Hematopoietic multipotent progenitor cell treated with erythropoietin and hydrocortisone succinate and interleukin-3 and kit ligand, for 6 days (in vitro differentiated cells): ENCODE measurements at places on chromosomes 6 and 20.

DNA sequence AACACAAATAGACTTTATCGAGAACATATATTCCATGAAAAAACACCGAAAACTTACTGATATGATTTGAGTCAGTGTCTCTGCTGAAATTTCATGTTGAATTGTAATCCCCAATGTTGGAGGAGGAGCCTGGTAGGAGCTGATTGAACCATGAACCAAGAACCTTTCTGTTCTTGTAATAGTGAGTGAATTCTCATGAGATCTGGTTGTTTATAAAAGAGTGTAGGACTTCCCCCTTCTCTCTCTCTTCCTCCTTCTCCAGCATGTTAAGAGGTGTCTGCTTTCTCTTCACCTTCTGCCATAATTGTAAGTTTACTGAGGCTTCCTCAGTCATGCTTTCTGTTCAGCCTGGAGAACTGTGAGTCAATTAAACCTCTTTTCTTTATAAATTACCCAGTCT, 1289.3 kb upstream of the CITED2 start:
- no peak for DNase-seq

DNA sequence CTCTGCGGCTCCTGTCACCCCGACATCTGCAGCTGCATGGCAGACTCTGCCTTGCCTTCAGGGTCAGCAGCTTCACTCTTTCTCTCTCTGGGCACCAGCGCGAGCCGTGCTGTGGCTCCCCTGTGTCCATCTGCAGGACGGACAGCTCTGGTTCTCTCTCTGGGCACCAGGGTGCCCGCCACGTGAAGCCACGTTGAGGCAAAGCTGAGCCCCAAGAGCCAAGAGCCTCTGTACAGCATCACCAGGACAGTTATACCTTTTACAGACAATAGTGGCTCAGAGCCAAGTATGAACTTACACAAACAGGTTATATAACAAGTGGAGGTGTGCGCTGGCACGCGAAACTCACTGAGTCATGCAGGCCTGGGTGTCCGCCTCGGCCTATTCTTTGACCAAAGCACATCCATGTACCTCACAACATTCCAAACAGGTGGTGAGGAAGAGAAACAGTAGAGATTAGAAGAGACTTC, 50.8 kb downstream of the FAM50B start:
- no peak for DNase-seq

- no peak for DNase-seq
Observed at GRCh38 chr6:34529665-34530327, 26.3 kb downstream of the SPDEF start.

GRCh38 chr6:41239467-41240159, 11.5 kb downstream of the TREML4 start:
- DNase-seq = no peak

DNA sequence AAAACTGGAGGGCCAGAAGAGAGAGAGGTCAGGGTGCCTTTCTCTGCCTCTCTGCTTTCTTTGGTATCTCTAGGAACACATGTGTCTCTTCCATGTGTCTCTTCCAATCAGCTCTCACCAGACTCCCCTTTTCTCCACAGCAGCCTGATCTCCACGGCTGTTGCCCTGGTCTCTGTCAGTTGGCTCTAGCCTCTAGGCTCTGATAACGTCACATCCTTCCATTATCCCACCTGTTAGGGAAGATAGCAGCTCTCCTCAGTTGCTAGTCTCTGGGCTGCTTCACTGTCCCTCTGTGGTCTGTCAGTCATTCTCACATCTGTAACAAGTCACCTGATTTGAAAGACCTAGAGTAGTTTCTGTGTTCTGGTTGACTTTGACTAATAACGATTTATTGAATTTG, 80.2 kb downstream of the PLCB4 start:
- DNase-seq = peak; percentile 84

DNA sequence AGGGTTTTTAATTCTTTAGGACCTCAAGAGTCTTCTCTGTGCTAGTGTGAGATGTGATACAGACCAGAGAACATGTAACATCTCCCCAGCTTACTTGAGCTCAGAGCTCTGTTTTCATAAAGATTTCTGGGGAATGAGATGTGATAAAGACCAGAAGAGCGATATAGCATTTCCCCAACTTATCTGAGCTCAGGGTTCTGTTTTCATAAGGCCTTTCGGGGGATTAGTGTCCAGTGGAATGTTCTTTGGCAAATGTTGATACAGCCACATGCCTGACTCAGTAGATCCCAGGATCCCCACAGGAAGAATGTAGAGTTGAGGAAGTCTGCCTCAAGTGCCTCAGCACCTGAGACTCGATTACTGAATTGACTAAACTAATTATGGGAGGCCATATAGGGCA, 18.7 kb upstream of the TOP1 start:
- DNase-seq = no peak

DNA sequence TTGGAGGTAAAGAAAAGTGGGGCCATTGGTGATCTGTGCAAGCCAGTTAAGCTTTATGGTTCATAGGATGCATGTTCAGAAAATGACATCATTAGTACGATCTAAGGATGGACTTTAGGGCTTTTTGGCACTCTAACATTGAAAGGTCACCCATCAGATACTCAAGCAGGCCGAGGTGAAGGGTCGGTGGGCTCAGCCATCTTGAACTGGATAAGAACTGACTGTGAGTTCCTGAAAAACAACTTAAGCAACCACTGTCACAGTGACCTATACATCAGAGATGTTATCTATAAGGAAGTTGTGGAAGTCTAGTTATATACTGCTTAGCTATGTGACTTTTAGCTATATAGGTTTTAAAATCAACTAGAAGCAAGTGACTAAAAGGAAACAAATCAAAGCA, 13.0 kb upstream of the ITCH start:
- peak; percentile 69 for DNase-seq

DNA sequence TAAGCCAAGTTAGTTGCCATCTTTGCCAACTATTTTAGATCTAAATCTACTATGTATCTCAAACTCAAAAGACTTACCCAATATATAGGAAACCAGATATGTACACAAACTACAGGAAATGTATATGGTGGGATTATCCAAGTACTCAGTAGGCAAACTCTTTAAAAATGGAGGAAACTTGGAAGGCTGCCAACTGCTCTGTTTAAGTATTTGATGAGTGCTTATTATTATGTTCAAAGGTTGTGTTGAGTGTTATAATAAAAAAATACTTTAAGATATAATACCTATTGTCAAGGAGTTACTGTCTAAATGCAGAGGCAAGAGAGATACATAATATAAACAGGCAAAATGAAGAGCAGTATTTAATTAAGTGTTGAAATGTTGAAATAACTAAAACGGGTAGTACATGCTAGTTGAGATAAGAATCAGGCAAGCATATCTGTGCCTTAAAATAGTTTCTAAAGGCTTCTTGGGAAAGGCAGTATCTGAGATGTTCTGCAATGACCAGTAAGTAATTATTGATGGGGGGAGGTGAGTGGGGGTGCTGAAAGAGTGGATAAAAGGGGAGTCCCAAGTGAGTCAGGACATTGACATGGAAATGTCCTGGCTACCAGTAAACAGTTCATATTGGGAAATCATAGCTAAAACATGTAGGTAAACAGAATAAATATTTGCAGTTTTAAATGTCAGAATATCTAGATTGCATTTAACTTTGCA, 6.5 kb upstream of the DST start:
- DNase-seq = peak; percentile 59

DNA sequence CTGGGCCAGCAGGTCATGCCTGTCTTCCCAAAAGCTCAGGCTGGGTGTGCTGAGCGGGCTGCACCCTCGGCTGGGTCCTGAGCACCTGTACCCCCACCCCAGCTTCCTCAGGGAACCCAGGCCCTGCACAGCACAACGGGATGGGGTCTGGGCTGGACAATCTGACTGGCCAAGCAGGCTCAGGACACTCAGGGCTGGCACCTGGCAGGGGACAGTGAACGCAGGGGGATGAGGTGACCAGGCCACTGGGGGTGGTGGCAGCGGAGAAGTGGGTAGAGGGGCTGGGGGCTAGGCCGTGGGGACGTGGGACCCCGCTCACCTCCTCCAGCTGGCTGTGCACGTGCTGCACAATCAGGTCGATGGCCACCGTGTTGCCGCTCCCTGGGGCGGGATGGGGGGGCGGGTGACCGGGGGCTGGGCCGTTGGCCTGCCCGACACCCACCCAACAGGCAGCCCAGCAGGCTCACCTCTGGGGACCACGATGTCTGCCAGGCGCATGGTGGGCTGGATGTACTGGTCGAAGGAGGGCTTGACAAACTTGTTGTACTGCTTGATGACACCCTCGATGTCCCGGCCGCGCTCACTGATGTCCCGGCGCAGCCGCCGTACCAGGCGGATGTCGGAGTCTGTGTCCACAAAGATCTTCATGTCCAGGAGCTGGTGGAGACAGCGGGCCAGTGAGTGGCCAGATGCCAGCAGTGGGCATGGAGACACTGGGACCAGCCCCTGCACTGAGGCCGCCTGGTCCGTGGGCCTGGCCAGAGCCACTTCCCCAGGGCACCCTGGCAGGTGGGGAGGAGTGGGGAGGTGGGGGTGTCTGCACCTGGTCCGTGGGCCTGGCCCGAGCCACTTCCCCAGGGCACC, 11.9 kb downstream of the UCKL1 start:
- DNase-seq = no peak

DNA sequence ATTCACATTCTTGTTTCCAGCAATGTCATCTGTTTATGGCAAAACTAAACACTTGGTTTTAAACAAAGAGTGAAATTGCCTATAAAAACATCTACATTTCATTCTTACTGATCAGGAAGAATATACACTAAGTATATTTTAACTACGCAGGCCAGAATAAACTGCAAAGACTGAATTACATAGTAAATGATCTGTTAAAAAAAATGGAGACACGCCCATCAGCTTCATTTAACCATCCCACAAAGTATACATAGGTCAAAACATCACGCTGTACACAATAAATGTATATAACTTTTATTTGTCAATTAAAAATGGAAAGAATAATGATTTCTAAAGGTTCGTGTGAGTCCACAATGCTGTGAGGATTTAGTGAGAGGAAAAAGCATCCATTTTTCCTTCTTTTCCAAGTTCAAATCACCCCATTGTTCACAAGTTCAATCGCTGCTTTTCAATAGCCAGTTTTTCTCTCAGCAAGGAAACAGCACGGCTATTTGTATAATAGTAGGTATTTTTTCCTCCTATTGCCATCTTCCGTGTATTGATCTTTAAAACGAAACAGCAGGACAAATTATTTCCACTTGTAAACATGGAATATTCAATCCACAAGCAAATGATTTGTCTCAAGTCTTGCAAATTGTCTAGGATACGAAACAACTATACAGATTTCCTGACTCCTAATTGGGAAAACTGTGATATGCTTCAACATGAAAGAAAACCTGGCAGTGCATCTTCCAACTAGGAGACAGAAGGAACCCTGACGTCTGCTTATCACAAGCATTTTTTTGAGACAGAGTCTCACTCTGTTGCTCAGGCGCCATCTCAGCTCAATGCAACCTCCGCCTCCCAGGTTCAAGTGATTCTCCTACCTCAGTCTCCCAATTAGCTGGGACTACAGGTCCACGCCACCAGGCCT, 10.6 kb downstream of the SFT2D1 start:
- DNase-seq = no peak

- no peak for DNase-seq
Observed at GRCh38 chr20:49808753-49809152, 3.9 kb upstream of the SLC9A8 start.

DNA sequence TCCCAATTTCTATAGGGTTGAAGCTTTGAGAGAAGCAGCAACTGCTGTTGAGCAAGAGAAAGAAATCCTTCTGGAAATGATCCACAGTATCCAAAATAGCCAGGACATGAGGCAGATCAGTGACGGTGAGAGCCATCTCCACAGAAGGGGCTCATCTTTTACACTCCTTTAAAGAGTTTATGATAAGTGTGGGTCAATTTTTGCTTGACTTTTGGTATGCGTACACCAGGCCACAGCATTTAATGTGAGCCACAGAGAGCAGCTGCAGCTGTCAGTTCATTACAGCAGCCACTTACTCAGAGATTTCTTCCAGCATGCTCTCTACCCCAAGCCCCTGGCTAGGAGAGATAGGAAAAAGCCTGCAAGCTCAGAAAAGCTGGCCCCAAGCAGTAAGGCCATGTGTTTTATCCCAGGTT, 9.9 kb downstream of the BAG2 start:
- DNase-seq = peak; percentile 46

GRCh38 chr6:146598772-146599405, at the start of gene ADGB:
Gene ADGB, plus strand, starts transcription at chr6:146598972. Its CDS starts 69 bp downstream, at chr6:146599041.
- DNase-seq = peak; percentile 69

GRCh38 chr6:150755042-150755441, 110.5 kb upstream of the MTHFD1L start:
- DNase-seq = no peak

DNA sequence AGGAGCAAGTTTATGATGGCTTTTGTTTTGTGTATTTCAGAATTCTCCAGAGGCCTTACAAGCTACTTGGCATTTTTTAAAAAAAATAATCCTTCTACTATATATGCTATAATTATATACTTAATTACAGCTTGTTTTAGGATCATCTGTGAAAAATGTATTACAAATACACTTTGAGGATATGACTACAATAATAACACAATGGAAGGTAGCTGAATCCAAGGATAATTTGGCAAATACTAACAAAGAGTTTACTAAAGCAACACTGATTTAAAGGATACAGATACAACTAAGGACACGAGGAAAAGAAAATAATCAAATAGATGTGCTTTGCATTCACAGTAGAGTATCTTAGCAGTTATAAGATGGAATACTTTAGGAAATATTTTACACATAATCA, 381.9 kb upstream of the CITED2 start:
- DNase-seq = no peak

GRCh38 chr6:170262489-170263088, 28.3 kb downstream of the DLL1 start:
- no peak for DNase-seq

GRCh38 chr6:117668736-117669135, 6.5 kb upstream of the NUS1 start:
- DNase-seq = no peak

GRCh38 chr6:163296835-163297519, 117.5 kb upstream of the QKI start:
- DNase-seq = no peak

GRCh38 chr6:112223070-112223861, 31.1 kb downstream of the LAMA4 start:
- DNase-seq = no peak

GRCh38 chr6:99187429-99187828, 162.0 kb downstream of the FAXC start:
- no peak for DNase-seq

- peak; percentile 78 for DNase-seq
Observed at GRCh38 chr6:29589423-29590048, 4.6 kb downstream of the OR2H2 start.

DNA sequence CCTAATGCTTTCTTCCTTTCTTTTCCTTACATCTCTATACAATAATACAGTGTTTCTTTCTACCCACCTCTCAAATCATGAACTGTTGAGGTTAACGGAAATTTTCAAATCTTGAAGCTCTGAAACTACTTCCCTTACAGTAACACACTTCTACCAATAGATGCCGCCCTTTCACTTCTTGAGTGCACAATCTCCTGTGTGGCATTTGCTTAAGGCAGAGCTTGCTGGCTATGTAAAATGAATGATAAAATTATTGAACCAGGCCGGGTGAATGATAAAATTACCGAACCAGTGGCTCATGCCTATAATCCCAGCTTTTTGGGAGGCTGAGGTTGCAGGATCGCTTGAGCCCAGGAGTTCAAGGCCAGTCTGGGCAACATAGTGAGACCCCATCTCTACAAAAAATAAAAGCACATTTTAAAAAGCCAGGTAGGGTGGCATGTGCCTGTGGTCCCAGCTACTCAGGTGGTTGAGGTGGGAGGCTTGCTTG, 56.8 kb downstream of the KCNS1 start:
- peak; percentile 91 for DNase-seq

- DNase-seq = no peak
Observed at GRCh38 chr20:60101891-60102281, 143.7 kb downstream of the CDH26 start.
